ENCODE measurements at places on chromosomes 1 and 21.

DNA sequence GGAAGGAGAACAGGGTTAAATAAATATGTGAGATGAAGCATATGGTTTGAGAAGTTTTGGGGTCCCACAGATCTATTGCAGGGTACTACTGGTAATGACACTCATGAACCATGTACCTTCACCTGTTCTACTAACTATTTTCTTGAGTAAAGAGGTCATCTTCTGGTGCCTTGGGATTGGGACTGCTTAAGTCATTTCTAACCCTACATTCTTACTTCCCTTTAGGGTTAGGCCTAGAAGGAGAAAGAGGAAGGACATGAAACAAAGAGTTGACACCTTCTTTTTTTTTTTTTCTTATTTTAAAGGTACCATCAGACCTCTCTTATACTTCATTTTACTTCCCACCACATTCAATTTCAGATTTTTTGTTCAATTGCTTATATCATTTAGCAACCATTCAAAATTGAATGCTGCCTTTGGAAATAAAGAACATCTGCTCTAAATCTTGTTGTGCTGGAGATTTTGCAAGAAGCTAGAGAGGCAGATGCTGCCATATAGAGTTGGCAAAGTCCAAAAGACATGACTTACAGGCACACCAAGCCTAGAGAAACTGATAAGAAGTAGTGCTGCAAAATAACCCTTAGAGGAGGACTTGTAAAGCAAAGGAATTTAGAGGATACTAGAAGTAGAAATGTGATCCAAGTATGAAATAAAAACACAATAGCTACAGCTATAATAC, 374.4 kb upstream of the ST6GALNAC5 start:
- no peak for DNase-seq

DNA sequence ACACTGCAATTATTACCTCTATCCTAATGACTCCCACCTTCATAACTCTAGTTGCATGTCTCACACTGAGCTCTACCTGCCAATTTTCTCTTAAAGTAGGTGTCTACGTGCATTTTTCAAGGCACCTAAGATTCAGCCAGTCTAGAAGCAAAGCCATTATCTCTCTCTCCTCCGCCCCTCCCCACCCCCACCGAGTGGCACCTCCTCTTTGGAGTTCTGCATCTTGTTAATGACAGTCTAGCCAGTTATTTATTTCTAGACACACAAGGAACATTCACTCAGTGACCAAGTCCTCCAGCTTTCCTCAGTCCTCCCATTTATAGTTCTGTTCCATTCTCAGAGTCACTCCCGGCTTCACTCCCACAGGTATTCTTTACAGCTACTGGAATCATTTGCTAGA, 47.6 kb downstream of the ASTN1 start:
- no peak for DNase-seq

DNA sequence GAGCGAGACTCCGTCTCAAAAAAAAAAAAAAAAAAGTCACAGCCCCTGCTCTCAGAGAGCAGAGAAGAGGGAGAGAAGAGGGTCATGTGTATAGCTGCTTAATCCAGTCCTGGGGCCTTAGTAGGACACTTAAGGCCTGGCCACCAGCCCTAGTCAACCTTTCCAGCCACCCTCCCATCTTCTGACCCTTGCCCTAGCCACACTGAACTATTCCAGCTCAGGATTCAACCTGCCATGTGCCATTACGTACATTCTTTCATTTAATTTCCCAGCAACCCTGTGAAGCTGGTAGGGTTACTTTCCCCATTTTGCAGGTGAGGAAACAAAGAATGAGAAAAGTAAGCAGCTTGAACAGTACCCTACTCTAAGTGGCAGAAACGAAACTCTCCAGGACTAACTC, 9.0 kb downstream of the FOXO6 start:
- no peak for DNase-seq

GRCh38 chr1:85580872-85581801, 576 bp downstream of the CCN1 start:
- no peak for DNase-seq

DNA sequence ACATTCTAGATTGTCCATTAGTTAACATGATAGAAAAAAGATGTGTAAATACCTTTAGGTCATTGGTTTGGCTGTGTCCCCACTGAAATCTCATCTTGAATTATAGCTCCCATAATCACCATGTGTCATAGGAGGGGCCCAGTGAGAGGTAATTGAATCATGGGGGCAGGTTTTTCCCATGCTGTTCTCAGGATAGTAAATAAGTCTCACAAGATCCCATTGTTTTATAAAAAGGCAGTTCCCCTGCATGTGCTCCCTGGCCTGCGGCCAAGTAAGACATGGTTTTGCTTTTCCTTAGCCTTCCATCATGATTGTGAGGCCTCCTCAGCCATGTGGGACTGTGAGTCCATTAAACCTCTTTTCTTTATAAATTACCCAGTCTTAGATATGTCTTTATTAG, 32.5 kb upstream of the SLC44A5 start:
- no peak for DNase-seq

GRCh38 chr1:18072066-18072465, 35.5 kb upstream of the IGSF21 start:
- no peak for DNase-seq

GRCh38 chr1:195915826-195916225, 692.4 kb downstream of the KCNT2 start:
- DNase-seq: no peak

DNA sequence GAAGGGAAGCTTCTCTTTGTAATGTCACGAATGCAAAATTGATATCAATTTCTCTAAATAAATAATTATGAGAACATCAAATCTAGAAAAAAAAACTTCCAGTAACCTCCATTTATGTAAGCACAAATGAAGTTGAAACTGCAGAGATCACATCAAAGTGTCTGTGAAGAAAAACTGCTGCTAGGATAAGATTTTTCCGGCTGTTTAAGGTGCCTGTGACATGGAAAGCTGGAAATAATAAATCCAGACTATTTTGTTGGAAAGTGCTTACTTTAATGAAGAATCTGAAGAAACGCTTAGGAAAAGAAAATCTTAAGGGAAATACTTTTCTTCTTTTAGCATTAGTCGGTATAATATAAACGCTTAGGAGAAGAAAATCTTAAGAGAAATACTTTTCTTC, 57.0 kb downstream of the CHRM3 start:
- no peak for DNase-seq

GRCh38 chr1:12150456-12151200, 16.2 kb upstream of the TNFRSF1B start:
- DNase-seq: no peak

DNA sequence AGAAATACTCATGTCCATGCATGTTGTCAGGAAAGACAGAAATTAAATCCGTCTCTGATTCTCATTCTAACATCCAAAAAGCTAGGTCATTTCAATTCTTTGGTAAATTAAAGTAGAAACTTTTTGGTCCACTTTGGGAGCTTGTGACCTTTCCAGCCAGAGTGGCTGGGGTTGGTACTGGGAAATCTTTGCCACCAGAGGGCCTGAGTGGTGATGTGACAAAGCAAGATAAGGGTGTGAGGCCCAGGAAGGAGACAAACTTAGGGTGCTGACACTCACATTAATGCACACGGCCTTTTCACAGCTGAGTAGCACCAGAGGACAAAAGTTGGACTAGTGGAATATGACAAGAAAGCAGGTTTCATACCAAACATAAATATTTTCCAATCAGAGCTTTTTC, 144.3 kb downstream of the DNM3 start:
- DNase-seq: no peak

DNA sequence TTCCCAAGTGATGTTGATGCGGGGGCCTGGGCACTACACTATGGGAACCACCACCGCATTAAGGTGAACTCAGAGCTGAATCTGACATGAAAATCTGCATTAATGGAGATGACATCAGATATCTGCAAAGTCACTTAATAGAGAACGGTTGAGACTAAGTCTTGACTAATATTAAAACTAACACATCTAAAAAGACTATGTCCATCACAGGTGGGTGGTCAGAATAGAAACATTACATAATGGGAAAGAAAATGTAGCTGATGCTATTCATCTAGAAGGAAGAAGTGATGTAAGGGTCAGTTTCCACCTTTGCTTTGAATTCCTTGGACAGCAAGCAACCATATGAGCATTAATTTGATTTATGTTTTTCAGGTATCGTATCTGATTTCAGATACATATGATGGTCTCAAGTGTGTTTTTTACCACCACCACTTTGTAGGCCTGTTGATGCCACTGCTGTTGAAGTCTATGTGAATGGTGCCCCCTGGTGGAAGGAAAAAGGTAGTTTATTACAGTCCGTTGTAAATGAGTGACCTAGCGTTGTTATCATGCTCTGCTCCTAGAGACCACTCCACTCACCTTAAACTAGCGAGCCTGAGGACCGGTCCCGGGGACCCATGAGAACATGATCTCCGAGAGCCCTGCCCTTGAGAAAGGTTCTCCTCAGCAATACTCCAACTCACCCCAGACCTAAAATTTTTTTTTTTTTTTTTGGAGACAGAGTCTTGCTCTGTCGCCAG, 73.5 kb downstream of the BACH1 start:
- no peak for DNase-seq

Data from stimulated activated CD8-positive, alpha-beta memory T cell treated with anti-CD3 and anti-CD28 coated beads, Interleukin-4, amount 100 ng/mL, for 1 hour (primary cell).